Mammary epithelial cell (primary cell): ENCODE measurements at places on chromosomes 5 and 9.

DNA sequence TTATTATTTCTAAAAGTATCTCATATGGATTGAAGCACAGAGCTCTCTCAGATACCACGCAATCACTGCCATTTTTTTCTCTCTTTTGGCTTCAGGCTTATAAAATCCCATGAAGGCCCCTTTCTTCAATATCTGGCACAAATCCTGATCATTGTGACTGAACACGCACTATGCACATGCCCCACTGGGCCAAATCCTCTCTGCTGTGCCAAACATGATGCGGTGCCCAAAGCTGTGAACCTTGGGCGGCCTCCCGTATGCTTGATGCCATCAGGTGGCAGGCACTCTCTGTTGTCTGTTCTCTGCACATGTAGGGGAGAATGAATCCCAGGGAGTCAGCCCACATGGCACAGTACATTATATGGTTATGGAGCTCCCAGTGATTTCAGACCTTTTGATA lies 375.0 kb upstream of the RGMB start:
- no peak for DNase-seq

GRCh38 chr9:137488327-137488653 lies 29.2 kb upstream of the NSMF start:
- DNase-seq: no peak

DNA sequence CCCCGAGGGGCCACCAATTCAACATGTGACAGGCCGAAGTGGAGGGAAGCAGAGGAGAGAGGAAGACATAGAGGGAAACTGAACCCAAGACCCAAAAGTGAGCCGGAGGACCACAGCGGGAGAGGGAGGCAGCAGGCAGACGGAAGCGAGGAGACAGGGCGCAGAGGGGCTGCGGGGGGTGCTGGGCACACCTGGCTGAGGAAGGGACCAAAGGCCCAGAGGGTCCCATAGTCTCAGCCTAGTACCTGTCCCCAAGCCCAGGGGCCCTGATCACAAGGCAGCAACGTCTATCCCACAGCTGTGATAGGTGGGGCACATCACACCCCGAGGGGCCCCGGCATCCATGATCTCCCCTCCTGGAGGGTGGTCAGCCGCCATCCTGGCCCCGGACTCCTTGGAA lies 7.1 kb upstream of the RALGDS start:
- no peak for DNase-seq

DNA sequence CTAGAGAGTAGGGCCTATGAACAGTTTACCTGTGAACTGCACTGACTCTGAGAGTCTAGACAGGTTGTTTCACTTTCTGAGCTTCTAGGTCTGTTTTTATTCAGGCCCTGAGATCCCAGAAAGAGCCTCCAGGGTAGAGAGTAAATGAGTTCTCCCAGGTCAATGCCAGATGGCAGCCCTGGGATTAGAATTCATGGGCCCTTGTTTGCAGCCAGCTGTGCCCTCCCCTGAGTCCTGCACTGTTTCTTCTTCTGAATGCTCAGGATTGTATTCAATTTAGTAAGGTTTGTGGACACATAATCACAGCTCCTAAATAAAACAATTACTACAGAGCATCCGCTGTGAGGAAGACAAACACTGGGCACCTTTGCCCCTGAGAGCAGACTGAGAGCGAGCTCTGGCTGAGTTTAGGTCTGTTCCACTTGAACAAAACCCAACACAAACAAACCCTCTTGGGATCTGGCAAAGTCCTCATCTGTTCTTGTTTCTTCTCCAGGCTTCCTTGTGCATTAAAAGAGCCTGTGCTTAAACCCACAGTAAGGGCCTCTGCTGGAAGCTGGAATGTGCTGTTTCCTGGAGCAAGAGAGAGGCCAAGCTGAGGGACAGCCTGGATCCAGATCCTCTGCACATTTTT lies 29.9 kb downstream of the FAM219A start:
- DNase-seq: no peak

GRCh38 chr9:134809292-134809691 lies 71.3 kb upstream of the FCN2 start:
- DNase-seq: no peak
